Stimulated activated CD4-positive, alpha-beta T cell treated with anti-CD3 and anti-CD28 coated beads, Interleukin-15, amount 100 ng/mL, for 48 hours (primary cell): ENCODE measurements at places on chromosomes 12 and 14.

DNA sequence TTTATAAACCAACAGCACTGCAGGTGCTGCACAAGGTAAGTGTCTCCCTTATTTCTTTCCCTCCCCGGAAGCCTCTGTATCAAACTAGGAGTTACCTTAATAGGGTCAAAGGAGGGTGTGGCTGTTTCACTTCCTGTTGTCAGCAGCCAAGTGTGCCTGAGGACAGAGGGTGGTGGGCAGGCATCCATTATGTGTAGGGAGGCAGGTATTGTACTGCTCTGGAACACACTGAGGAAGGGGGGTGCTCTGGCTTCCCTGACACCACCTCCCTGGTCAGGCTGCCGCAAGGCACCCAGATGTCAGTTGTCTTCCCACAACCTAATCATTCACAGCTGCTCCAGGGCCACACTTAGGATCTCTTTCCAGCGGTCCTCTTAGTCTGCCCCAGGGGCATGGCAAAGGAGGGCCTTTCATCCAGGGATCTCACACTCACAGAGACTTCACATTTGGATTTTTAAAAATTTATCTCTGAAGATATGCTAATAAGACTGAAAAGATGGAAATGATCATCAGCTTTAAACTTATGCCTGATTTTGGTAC, 132.0 kb upstream of the ARHGAP5 start:
- no peak for DNase-seq

GRCh38 chr12:102535306-102535705, 54.9 kb upstream of the IGF1 start:
- no peak for DNase-seq

GRCh38 chr12:120574106-120574505, 7.1 kb downstream of the POP5 start:
- no peak for DNase-seq

DNA sequence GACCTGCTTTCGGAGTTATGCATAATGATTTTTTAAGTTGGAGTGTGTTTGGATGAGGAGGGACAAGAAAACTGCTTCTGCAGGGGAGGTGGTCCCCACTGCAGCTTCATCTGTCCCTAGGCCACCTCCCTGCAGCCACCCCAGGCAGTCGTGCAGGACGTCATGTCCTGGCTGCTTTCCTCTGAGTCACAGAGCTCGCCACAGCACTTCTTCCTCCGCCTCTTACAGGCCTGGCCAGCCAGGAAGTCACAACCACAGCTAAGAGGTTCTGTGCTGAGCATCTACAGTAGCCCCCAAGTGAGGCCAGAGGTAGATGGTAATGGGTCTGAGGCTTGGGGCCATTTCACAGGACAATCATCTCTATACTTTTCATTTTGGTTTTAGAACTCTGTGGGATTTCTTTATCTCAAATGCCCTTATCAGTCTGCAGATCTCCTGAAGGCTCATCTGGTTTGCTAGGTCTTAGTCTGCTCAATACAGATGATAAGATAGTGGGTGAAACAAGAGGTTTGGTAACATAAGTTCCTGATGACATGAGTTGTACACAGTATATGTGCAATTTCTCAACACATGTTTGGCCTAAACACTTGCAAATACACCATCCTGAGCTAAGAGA, 106.4 kb downstream of the ARF6 start:
- DNase-seq = peak; percentile 70

GRCh38 chr14:34179727-34180126, 228.9 kb upstream of the EGLN3 start:
- no peak for DNase-seq

DNA sequence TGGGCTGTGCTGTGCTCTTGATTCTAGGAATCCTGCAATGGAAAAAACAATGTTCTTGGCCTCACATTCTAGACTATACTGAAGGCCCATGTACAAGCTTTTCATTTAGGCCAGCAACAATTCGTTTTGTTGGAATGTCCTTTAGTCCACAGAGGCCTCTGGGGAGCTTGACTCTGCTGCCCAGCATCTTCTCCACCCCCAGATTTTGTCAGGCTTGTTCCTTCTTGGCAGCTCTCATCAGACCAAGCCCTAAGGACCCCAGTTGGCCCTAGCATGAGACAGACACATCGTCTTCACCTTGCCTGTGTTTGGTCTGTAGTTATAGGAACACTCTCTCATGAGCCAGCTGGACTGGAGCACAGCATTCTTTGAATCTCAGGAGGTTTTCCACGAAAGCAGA, 300.1 kb downstream of the VRK1 start:
- DNase-seq = no peak
